ENCODE measurements at places on chromosomes 12 and 14. TPM values are rescaled to one million over a fixed set of nuclear protein-coding genes. Genes with fewer than 3 reads are reported as not detected.

GRCh38 chr14:57420986-57421385 is 30.6 kb downstream of the NAA30 start:
- no peak for DNase-seq

GRCh38 chr14:106395456-106396050 is 869.2 kb downstream of the TMEM121 start:
- DNase-seq, result no peak

- DNase-seq, result peak; percentile 19
Measured at GRCh38 chr14:52850451-52850909, 59.1 kb upstream of the GNPNAT1 start.

Gene LACRT
- not detected for total RNA-seq

GRCh38 chr12:132478845-132479244 is 11.1 kb upstream of the FBRSL1 start:
- no peak for DNase-seq

Gene SDR9C7
- total RNA-seq, result not detected

DNA sequence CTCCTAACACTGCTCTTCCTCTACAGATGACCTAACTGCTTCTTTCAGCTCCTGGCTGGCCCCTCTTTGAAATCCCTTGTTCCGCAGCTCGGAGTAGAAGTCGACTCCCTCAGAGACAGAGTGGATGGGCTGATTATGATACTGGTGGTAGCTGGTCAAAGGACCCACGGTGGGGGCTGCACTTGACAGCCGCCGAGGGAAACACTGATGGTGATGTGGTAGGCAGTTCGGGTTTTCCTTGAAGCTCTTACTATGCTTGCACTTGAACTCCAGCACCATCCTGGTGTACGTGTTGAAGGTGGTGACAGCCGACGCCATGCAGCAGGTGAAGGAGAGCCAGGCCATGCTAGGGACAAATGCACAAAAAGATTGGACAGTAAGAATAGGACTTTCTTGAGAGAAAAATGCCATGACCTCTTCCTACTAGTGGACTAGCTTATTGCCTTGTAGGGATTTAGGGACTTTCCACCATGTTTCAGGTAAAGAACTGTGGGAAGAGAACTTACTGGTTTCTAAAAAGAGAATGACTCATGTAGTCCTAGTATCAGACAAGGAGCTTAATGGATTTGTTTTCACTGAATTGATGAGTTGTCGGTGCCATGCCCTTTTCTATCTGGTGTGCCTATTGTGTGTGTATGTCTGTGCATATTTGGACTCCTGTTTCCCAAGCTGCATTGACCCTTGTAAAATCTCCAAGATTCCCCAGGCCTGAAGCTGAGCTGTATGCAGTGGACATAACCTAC is 18.4 kb downstream of the GSG1 start:
- DNase-seq, result no peak

GRCh38 chr12:43290836-43291235 is 261.2 kb downstream of the ADAMTS20 start:
- DNase-seq, result peak; percentile 56

Gene CLEC1B
- not detected for total RNA-seq

GRCh38 chr12:124913474-124914391 is 717 bp downstream of the UBC start:
- peak; percentile 75 for DNase-seq

Gene ITGB7
- 0.50 TPM for total RNA-seq

Gene DAO
- total RNA-seq, result not detected

Gene MTERF2
- 6.2 TPM for total RNA-seq
